T47D (cell line): ENCODE measurements at places on chromosomes 3 and 15.

DNA sequence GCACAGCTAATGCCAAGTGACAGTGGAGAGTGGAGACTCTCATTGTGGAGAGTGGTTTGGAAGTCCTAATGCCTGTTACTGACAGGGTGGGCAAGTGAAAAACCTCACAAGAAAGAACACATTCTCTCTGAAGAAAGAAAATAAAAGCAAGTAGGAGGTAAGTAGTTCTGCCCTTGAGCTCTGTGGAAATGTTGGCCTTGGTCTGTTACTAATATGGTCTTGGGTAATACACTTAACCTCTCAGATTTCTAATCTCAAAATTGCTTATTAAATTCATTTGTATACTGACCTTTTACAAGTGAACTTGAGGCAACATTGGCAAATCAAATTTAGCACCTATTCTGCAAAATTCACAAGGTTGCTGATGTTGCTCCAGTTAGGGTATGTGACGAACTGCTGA, 291.6 kb upstream of the CBLB start:
- DNase-seq: no peak

GRCh38 chr15:100227781-100228180, 114.0 kb downstream of the ADAMTS17 start:
- DNase-seq: no peak

GRCh38 chr3:32216172-32216783, 22.2 kb upstream of the CMTM8 start:
- peak; percentile 50 for DNase-seq

DNA sequence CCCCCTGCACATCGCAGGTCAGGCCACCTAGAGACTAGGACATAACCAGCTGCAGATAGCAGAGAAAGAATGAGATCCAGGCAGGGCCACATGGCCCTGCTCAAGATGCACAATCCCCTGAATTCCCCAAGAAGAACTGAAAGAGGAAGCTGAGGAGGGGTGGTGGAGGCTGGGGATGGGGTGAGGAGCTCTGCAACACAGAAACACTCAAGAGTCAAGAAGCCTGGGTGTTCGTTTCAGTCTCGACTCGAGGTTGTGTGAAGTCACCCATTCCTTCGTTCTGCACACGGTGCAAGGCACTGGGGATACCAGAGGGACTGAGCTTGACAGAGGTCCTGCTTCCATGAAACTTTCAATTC, 62.0 kb downstream of the TLE3 start:
- DNase-seq: no peak

DNA sequence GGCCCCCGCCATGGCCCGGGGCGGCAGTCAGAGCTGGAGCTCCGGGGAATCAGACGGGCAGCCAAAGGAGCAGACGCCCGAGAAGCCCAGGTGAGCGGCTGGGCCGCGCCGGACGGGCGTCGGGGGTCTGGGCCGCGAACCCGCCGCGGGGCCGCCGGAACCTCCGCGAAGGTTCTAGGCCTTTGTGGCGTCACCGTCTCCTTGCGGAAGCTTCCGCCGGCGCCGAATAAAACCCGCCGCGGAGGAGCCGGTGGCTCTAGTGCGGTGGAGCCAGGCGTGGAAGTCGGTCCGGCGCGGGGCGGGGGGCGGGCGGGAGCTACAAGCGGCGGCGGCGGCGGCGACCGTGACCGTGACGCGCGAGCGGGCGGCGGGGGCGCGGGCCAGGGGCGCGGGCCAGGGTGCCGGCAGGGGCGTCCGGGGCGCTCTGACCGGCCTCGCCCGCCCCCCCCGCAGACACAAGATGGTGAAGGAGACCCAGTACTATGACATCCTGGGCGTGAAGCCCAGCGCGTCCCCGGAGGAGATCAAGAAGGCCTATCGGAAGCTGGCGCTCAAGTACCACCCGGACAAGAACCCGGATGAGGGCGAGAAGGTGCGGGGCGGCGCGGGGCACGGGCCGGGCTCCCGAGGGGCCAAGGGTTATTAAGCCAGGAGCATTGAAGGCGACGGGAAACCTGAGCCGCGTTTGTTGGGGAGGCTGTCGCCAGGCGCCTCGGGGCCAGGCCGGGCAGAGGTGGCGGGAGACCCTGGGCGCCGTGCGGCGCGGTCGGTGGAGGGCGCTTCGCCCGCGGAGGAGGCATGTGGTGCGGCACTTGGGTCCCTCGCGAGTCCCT, at the start of gene DNAJA4:
Gene DNAJA4 (plus strand): TSS at position 259 of the 833 bp plus-strand sequence. CDS start 202 bp downstream, at position 461.
- peak; percentile 71 for DNase-seq

GRCh38 chr3:189041482-189042090, 130.2 kb upstream of the TPRG1 start:
- DNase-seq: no peak

- DNase-seq: no peak
These were observed 178.5 kb downstream of the NR1D2 start for GRCh38 chr3:24123596-24123995.

- no peak for DNase-seq
These were observed 34.0 kb upstream of the TRPM1 start for GRCh38 chr15:31135523-31135922.

DNA sequence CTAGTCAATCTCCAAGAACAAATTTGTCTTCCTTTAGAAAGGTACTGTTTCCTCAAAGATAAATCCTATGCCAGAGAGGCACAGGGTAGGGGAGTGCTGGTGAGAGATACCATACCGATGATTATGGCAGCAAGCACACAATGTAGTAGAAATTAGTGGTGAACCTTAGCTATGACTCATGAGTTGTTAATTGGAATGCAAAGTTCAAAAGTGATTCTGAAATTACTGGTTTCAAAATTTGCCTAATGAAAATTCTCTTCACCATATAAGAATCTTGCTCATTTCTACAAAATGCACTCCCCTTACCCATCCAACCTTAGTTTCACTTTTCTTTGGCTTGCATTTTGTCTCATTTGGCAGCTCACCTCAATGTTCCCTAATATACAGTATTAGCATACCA, 139.5 kb upstream of the SLC2A2 start:
- DNase-seq: no peak

GRCh38 chr3:50068134-50068533, 20.6 kb upstream of the RBM5 start:
- no peak for DNase-seq

DNA sequence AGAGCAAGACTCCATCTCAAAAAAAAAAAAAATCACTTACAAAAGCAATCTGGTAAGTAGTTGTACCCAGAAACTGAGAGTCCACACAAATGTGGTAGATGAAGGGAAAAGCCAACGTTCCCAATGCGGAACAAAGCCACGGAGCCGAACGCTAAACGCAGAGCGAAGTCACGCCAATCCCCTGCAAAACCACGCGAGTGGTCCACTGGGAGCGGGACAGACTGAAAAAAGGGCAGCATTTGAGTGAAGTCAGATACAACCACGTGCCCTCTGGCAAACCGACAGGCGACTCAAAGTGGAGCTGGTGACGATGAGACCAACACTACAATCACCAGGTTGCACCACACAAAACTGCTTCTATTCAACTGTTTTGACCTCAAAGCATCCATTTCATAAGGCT, 246.1 kb upstream of the LYSMD4 start:
- DNase-seq: no peak

GRCh38 chr3:132255041-132255745, 62.0 kb upstream of the ACP3 start:
- DNase-seq: no peak

GRCh38 chr15:79956354-79956939, 14.5 kb downstream of the BCL2A1 start:
- no peak for DNase-seq

DNA sequence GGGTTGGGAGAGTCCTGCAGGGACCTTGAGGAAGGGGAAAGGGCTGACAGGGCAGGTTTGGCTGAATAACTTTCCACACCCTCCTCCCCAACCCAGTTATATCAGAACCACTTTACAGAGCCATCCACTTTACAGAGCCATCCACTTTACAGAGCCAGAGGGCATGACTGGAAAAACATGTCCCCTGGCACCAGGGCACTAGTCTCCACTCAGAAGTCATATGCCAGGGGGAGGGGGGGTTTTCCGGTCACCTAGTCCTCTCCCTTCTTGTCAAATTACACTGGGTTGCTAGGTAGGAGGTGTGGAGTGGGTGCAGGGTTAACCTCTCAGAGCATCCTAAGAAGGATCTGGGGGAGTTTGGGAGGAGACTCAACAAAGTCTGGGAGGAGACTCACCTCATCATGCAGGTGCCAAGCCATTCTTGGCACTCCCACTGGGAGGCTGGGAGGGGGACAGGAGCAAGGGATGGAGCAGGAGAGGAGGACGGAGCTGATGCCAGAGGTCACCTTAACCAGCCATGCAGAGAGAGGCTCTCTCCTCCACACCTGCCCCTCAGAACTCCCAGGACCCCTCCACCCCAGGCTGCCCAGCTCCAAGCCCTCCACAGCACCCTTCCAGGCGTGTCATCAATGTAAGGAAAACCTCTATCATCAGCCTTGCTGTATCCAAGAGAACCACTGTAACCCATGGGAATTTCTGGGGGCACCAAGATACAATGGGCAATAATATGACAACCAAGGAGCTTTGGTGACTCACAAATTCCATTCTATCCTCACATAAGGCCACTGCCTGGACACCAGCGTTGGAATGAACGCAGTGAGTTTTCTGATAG, 1.7 kb downstream of the LRRC2 start:
- DNase-seq: no peak

DNA sequence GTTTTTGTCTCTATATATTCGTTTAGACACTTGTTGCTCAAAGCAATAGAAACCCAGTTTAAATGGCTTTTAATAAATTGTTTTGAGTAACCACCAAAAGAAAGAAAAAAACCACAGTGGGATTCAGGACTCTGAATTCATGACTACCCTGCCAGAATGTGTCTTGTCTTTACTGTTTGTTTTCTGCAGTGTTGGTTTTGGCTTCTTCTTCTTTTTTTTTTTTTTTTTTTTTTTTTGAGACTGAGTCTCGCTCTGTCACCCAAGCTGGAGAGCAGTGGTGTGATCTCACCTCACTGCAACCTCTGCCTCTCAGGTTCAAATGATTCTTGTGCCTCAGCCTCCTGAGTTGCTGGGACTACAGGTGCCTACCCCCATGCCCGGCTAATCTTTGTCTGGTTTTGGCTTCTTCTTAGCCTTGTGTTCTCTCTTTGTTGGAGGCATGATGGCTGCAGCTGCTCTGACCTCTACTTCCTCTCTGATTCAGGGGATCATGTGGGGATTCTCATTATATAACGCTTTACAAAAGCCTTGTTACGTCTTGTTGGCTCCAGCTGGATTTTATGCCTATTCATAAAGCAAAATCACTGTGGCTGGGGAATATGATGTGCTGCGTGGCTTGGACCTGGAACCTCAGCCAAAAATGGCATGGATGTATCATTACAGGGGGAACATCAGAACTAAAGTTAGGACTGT, 54.0 kb downstream of the PLS1 start:
- DNase-seq: no peak

DNA sequence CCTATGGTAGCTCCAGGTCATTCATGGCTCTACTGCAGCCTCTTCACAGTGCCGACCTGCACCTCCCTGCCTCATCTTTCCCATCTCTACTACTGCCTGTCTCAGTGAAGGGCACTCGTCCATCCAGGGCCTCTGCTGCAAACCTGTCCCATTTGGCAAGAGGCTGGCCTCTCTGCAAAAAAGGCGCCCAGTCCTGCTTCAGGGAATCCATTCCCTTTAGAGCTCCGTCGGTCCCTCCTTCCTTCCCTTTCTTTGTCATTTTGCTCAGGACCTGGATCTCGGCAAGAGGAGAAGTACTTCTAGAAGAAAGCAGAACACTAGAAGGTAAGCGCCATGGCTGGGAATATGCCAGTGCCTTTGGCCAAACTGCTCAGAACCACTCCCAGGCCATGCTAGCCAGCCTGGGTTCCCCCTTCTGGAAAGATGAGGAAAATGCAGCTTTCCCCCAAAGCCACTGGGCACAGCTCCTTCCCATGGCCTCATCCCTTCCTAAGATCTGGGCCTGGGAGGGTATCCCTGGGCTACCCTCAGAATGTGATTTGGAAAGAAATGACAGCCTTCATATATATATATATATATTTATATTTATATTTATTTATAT, 6.4 kb upstream of the ISL2 start:
- no peak for DNase-seq

- no peak for DNase-seq
These were observed 17.6 kb downstream of the TKT start for GRCh38 chr3:53238051-53238850.

DNA sequence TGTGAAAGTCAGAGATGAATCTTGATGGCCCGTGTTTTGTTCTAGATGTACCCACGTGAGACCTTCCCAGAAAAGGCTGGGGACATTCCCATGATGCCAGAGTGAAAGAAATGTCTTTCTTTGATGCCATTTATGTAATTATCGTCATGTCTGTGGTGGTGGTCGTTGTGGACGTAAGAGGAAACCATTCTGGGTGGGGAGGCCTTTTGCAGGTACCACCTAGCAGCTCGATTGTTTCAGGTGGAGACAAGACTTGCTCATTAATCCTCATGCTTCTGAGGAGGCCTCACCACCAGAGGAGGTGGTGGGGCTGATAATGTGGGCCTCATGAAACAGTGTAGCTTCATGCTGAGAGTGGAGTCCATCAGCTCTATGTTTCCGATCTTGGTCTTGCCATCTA, 58.1 kb upstream of the USP3 start:
- no peak for DNase-seq

- DNase-seq: no peak
These were observed 139.4 kb upstream of the PFN2 start for GRCh38 chr3:150110097-150110496.

DNA sequence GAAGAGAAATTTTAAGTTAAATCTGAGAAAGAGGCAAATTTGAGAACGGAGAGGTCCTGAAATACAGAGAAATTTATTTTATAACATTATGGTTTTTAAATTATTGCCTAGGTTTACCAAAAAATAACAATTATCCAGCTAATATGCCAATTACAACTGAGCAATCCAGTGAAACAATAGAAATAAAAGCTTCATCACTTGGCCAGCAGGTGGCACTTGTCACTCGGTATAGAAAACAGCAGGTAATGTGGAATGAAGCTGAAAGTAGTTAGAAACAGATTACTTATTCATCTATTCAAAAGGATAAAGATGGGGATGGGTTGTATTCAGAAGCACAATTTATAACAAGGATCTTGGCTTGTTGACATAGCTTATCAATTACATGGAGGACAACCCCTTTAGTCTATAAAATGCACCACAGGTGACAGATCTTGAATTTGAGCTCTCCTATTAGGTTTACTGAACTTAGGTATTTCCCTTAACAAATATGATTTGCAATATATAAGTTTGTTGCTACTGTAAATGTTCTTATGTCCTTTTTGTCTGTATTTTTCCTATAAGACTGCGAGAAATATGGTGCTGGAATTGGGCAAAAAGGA, 70.1 kb upstream of the GUCA1C start:
- no peak for DNase-seq

DNA sequence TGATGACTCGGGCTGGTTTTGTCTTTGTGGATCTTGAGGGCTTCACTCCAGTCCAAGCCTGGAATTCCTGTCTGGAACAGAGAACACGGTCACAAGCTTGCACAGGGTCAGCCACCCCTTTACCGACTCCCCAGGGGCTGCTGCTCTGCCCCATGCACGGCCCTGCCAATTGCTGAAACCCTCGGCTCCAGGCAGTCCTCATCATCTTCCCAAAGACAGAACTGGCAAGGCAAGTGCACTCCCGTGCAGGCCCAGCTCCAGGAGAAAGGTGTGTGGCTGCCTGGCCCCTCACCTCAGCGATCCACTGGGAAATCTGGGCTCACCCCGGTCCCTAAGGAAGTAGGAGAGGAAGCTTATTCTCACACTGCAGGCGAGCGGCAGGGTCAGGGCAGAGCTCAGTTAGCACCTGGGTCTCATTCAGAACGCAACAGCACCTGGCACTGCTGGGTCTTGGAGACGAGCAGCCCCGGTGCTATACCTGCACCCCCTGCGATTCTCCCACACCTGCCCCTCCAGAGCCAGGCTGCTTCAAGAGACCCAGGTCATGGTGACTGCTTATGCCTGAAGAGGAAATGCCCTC, 7.2 kb downstream of the MAP6D1 start:
- DNase-seq: no peak

GRCh38 chr15:85289677-85290365, 90.6 kb upstream of the AKAP13 start:
- peak; percentile 48 for DNase-seq

GRCh38 chr3:16060358-16060852, 114.1 kb upstream of the GALNT15 start:
- DNase-seq: peak; percentile 43
